ENCODE measurements at places on chromosomes 12 and 14. TPM values are rescaled to one million over a fixed set of nuclear protein-coding genes. Genes with fewer than 3 reads are reported as not detected.

IFNG-AS1 gene
- 0.09 TPM for total RNA-seq

LYZ gene
- not detected for total RNA-seq

LRRC10 gene
- total RNA-seq, result not detected

DNA sequence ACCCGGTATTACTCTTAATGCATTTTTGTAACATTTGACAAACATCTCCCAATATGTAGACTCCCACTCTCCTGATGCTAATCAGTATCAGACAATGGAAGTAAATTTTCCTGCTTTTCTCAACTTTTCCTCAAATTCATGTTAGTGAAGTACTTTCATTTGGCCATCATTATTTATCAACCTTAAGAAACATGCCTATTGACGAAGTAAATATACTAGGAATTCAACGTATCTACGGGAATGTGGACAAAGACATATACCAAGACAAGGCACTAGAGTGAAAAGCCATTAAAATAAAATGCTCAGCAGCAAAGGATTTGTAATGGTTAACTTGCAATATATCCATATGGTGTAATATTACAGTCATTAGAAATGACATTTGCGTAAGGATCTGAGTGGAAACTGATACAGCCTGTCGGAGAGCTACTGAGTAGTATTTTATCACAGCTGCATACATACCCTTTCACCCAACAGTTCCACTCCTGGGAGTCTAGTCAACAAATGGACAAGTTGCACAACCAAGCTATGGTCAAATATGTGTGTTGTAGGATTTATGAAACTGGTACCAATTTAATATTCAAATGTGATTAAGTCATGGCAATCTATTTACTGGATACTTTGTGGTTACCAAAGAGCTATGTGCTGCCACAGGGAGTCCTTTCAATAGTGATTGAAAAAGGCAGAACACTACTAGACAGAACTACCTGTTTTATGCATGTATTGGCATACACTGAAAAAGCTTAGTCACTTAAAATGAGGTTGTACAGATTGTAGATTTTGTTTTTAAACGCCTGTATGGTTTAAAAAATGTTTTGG is 26.5 kb downstream of the NUDT4 start:
- DNase-seq, result no peak

DNA sequence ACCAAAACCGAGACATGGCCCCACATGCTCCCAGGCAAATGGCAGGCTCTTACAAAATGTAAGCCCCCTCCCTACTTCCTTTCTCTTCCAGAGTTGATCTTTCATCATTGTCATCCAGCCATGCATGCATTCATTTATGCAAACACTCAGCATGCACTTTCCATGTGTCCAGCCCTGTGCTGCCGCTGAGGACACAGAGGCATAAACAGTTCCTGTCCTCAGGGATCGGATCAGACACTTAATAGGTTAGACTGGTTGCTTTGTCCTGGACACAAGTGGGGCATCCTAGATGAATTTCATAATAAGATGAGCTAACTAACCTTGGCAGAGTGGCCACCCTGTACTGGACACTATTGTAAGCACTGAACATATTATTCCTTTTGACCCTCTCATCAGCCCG is 23.1 kb downstream of the PRIMA1 start:
- no peak for DNase-seq

SIRT4 gene
- 3.6 TPM for total RNA-seq

DNA sequence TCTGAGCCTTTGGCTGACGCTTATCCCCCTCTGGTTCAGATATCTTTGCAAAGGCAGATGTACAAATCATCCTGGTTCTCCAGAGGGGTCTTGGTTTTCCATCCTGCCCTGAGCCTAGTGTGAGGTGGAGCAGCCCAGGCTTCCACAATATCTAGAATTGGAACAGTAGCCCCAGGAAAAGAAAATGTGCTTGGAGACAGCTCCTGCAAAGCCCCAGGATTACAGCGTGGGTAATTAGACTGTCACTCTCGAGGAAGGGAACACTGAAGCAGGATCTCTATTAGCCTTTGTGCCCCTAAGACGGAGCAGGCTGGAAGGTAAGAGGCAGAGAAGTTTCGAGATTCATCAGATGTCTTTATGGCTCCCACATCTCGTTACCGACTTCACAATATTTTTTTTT is 59.4 kb downstream of the TMEM132C start:
- no peak for DNase-seq

DNA sequence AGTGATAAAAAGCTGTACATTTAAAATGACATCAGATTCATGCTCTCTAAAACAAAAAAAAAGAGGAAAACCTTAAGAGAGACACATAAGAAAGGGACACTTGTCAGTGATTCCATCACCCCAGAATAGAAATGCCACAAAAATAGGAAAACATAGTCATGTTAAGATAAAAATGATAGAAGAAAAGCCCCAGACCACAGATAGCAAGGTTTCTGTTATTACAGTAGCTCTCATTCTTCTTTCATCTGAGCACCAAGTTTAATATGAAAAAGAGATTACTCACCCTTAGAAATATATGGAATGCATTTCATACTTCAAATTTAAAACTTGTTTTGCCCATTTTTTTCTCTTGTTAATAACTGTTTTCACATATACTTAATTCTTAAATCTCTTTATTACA is 217.2 kb downstream of the EGLN3 start:
- no peak for DNase-seq

GRCh38 chr12:131850856-131851559 is 22.8 kb downstream of the MMP17 start:
- no peak for DNase-seq

DNA sequence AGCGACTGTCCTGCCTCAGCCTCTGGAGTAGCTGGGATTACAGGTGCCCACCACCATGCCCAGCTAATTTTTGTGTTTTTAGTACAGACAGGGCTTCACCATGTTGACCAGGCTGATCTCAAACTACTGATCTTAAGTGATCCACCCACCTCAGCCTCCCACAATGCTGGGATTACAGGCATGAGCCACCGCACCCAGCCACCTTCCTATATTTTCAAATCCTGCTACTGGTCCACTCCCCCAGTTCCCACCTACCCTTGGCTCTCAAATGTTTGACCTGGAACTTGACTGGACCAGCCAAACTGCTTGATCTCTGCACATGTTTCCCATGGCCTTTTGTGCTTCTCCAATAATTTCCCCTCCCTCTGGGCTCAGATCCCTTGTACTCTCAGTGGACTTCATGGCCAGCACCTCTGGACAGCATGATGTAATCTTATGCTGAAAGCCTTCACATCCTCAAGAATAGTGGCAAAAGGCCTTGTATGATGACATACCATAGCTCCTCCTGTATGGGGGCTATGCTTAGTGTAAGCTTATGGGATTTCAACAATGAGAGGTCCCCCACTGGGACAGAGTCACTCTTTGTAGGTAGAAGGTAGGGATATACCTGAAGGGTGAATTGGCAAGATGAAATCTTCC is 2.5 kb upstream of the CCDC184 start:
- DNase-seq, result no peak

RFLNA gene
- total RNA-seq, result 1.1 TPM
